CD4-positive, alpha-beta memory T cell (primary cell): ENCODE measurements at places on chromosomes 1 and 21.
A peak's percentile ranks its signal among the peaks of the same experiment; 100 is the strongest.

DNA sequence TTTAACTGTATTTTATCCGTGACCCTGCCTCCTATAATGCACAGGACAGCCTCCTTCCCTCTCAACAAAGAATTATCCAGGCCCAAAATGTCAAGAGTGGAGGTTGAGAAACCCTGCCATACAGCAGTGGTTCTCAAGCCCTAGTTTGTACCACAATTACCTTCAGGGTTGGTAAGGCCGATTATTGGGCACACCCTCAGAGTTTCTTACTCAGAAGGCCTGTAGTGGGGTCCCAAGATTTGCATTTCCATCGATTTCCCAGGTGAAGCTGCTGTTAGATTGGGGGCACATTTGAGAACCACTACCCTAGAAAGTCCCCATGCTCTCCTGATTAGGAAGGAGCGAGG is 400 bp upstream of the PGBD2 start:
- H3K27ac ChIP-seq: peak overlapping the region; percentile 77
- no peak for DNase-seq
- H3K4me1 ChIP-seq: peaks cover 28% of the 10 kb centered on the region
- no peaks in the 10 kb centered on the region for H3K27me3 ChIP-seq
- peak overlapping the region; percentile 45 for H3K4me3 ChIP-seq

DNA sequence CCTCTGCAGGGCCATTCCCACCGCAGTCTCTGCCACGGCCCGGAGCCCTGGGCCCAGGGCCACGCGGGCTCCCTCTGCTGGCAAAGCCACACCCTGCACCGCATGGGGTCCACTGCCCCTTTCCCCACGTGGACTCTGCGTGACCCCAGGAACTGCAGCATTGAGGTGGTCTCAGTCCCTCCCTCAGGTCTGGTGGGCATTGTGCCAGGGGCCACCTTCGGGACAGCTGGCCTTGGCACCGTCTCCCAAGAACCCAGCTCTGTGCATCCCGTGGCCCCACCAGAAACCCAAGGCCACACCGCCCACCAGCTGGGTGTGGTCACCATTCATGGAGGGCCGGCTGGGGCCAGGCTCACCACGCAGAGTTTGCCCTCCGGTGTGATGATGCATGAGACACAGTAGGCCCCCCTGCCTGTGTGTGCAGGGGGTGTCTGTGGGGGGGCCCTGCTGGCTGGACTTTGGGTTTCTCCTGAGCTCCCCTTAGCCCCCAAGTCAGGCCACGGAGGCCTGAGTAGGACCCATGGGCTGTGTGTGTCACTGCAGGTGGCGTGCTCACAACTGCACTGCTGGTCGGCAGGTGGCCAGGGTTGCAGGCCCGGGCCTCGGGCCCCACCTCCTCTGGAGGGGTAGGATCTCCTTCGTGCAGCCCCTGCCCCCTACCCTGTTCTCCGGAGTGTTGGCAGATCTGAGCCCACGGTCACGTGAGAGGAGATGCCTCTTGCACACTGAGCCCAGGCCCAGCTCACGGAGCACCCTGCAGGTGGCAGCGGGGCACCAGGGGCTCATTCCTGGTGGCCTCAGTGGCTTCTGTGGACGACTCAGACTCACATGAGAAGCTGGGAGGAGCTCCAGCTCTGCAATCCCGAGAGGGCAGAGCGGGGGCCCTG is 5.8 kb downstream of the VWA1 start:
- peaks cover 3% of the 10 kb centered on the region for H3K4me1 ChIP-seq
- H3K36me3 ChIP-seq: no peaks in the 10 kb centered on the region
- H3K4me3 ChIP-seq: no peak overlapping the region
- H3K27ac ChIP-seq: no peak overlapping the region

DNA sequence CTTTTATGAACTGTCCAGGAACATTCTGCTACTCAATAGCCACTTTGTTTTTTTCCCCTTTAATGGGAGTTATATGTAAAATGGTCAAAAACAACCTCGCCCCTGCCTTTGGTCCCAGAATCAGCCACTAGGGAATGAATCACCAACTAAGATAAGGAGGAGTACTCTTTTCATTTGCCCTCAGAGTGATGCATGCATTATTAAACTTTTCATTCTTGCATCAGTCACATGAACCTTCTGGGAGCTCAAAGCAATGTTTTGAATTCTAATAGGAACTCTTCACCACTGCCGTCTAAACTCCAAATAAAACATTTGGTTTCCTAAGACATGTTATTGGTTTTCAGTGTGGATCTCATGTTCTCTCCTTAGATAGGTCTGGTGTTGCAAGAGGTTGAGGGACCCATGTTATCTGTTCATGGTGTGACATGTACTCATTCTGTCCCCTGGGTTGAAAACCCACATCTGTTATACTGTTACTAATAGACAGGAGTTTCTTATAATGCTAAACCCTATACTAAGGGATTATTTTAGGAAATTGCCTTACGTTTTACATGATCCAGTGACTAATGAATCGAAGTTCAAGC is 17.8 kb upstream of the HSD17B7 start:
- no peak overlapping the region for H3K4me3 ChIP-seq
- no peaks in the 10 kb centered on the region for H3K27me3 ChIP-seq
- H3K4me1 ChIP-seq: no peaks in the 10 kb centered on the region
- no peaks in the 10 kb centered on the region for H3K36me3 ChIP-seq
- no peak overlapping the region for H3K27ac ChIP-seq
- DNase-seq: no peak

- no peak for DNase-seq
- no peaks in the 10 kb centered on the region for H3K27me3 ChIP-seq
- no peak overlapping the region for H3K4me3 ChIP-seq
- no peaks in the 10 kb centered on the region for H3K4me1 ChIP-seq
- no peak overlapping the region for H3K27ac ChIP-seq
- H3K36me3 ChIP-seq: no peaks in the 10 kb centered on the region
These were observed 121.6 kb downstream of the RGS7 start for GRCh38 chr1:241235256-241235897.

GRCh38 chr1:163196449-163196787 is 6.3 kb downstream of the RGS5 start:
- H3K27ac ChIP-seq: no peak overlapping the region
- DNase-seq: no peak
- no peaks in the 10 kb centered on the region for H3K27me3 ChIP-seq
- no peak overlapping the region for H3K4me3 ChIP-seq
- no peaks in the 10 kb centered on the region for H3K36me3 ChIP-seq

DNA sequence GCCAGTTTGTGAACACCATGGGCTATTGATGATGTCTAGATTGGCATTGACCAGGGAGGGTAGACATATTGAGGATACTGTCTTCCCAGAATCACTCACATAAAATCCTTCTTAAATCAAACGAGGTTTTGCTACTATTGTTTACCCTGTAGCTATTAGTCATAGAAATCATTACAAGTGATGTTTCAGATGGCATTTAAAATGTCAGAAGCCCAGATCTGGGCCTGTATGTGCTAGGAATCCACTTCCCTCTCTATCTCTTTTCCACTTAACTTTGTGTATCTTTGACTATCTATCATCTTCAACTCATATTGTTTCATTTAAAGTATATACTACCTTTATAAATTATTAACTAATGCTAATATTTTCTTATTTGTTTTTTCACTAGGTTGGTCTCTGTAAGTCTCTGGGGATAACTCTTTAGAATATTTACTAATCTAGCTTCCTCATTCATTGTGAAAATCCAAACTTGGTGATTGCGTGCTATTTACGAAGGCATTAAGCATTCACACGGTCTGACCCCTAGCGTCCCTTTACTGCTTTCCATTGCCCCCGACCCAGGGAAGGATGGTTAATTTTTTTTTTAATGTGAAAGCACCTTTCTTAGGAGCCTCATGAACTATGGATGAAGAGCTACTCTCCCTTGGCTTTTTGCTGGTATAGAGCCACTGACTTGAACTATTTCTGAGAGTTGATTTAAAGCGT is 281.8 kb downstream of the GPATCH2 start:
- no peaks in the 10 kb centered on the region for H3K4me1 ChIP-seq
- no peak overlapping the region for H3K27ac ChIP-seq
- no peaks in the 10 kb centered on the region for H3K27me3 ChIP-seq
- H3K36me3 ChIP-seq: no peaks in the 10 kb centered on the region

DNA sequence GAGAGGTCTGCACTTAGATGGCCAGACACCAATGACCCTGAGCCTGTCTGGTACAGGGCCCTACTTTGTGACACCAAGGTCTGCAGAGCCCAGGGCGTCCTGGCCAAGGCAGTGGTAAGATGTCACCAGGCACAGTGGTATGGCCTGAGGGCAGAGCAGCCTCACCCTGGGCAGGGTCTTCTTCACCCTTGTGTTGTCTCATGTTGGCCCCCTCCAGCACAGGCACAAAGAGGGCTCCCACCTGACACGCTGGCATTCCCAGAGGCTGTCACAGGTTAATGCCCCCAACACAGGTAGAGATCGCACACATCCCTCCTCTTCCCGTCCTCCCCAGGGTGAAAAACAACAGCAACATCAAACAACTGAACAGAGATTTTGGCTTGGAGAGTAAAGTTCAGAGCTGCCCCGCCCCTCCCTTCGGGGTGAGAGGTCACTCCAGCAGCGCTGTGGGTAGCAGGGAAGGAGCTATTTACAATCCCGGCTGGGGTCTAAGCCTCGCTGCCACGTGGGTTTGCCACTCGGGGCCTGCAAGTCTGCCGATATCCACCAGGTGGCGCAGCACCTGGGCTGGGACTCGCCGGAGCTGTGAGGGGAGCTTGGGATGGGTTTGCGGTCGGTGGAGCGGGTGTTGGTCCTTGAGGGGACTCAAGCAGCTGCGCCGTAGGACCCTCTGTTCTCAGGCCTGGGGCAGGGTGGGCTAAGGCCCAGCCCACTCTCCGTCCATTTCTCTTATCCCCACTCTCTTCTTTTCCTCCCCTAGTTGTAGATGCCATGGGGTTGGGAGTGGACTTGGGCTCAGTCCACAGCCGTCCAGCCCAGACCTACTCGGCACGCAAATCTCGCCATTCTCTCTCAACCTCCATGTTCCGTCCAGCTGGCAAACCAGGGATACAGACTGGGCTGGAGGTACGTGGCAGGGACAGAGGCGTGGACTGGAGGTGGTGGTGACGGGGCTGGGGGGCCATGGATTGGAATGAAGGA is 12.7 kb downstream of the EFNA3 start:
- no peaks in the 10 kb centered on the region for H3K27me3 ChIP-seq
- H3K4me3 ChIP-seq: no peak overlapping the region
- no peaks in the 10 kb centered on the region for H3K36me3 ChIP-seq
- DNase-seq: peak; percentile 74
- peaks cover 12% of the 10 kb centered on the region for H3K4me1 ChIP-seq
- H3K27ac ChIP-seq: no peak overlapping the region

DNA sequence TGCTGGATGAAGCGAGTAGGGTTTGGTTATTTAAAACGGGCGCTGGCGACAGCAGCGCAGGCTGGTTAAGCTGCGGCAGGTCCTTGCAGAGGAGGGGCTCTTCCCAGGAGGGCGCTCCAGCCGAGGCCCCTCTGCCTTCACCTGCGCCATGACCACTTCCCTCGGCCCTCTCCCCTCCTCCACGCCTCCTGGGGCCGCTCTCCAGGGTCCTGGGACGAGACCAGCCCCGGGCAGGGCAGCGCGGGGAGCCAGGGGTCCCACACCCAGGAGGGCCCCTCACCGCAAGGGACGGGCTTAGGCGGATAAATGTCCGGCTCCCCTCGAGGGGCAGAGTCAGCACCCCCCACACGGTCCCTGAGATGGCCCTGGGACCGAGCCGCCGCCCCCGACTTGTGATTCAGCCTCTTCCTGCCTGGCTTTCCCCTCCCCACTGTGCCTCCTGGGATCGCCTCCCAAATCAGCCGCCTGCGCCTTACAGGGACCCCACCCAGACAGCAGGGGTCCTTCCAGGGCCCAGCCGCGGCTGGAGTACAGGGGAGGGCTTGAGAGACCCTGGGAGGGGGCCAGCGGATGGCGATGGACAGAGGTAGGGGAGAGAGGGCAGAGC is 380.7 kb downstream of the MATN1 start:
- H3K27me3 ChIP-seq: peaks cover 5% of the 10 kb centered on the region
- no peaks in the 10 kb centered on the region for H3K4me1 ChIP-seq
- H3K4me3 ChIP-seq: no peak overlapping the region
- no peak overlapping the region for H3K27ac ChIP-seq
- H3K36me3 ChIP-seq: no peaks in the 10 kb centered on the region

GRCh38 chr21:15037900-15038293 is 26.9 kb downstream of the NRIP1 start:
- no peak overlapping the region for H3K4me3 ChIP-seq
- no peaks in the 10 kb centered on the region for H3K27me3 ChIP-seq
- peaks cover 7% of the 10 kb centered on the region for H3K4me1 ChIP-seq
- no peak overlapping the region for H3K27ac ChIP-seq
- no peaks in the 10 kb centered on the region for H3K36me3 ChIP-seq
- DNase-seq: no peak

GRCh38 chr1:178220094-178220493 is 126.2 kb downstream of the RASAL2 start:
- H3K4me3 ChIP-seq: no peak overlapping the region
- DNase-seq: no peak

GRCh38 chr21:31604591-31605190 is 54.8 kb upstream of the SOD1 start:
- no peaks in the 10 kb centered on the region for H3K4me1 ChIP-seq
- H3K27me3 ChIP-seq: no peaks in the 10 kb centered on the region
- no peak overlapping the region for H3K4me3 ChIP-seq
- no peaks in the 10 kb centered on the region for H3K36me3 ChIP-seq
- H3K27ac ChIP-seq: no peak overlapping the region

GRCh38 chr1:85838238-85838637 is 130.0 kb upstream of the ZNHIT6 start:
- H3K27me3 ChIP-seq: no peaks in the 10 kb centered on the region
- no peak for DNase-seq

GRCh38 chr1:18637511-18637960 is 6.9 kb downstream of the PAX7 start:
- no peak for DNase-seq
- no peaks in the 10 kb centered on the region for H3K4me1 ChIP-seq
- peaks cover 69% of the 10 kb centered on the region for H3K27me3 ChIP-seq
- H3K36me3 ChIP-seq: no peaks in the 10 kb centered on the region

- H3K36me3 ChIP-seq: no peaks in the 10 kb centered on the region
- no peaks in the 10 kb centered on the region for H3K4me1 ChIP-seq
- DNase-seq: no peak
- H3K4me3 ChIP-seq: no peak overlapping the region
- no peaks in the 10 kb centered on the region for H3K27me3 ChIP-seq
These were observed 236.9 kb downstream of the USP25 start for GRCh38 chr21:15966651-15967050.

- no peak overlapping the region for H3K27ac ChIP-seq
- H3K36me3 ChIP-seq: no peaks in the 10 kb centered on the region
- no peak for DNase-seq
- H3K4me1 ChIP-seq: no peaks in the 10 kb centered on the region
- no peak overlapping the region for H3K4me3 ChIP-seq
These were observed 297.8 kb downstream of the BRINP3 start for GRCh38 chr1:190179817-190180216.
